ENCODE measurements at places on chromosomes 16 and 17.
A peak's percentile ranks its signal among the peaks of the same experiment; 100 is the strongest.

DNA sequence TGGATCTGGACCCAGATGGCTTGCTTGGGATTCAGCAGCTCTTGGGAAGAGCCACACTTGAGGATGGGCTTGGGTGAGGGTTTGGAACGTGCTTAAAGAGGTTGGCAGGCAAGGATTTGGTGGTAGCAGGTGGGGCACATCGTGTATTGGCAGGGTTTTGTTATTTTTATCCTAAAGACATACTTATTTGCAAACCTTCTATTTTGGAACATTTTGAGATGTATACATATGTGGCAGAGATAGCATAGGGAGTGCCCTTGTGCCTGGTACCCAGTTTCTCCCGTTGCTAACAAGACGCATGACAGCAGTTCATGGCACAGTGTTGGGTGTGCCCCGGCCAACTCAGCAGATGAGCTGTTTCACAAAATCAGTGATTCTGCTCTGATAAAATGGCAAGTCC lies 9.1 kb downstream of the BANP start:
- DNase-seq: no peak

DNA sequence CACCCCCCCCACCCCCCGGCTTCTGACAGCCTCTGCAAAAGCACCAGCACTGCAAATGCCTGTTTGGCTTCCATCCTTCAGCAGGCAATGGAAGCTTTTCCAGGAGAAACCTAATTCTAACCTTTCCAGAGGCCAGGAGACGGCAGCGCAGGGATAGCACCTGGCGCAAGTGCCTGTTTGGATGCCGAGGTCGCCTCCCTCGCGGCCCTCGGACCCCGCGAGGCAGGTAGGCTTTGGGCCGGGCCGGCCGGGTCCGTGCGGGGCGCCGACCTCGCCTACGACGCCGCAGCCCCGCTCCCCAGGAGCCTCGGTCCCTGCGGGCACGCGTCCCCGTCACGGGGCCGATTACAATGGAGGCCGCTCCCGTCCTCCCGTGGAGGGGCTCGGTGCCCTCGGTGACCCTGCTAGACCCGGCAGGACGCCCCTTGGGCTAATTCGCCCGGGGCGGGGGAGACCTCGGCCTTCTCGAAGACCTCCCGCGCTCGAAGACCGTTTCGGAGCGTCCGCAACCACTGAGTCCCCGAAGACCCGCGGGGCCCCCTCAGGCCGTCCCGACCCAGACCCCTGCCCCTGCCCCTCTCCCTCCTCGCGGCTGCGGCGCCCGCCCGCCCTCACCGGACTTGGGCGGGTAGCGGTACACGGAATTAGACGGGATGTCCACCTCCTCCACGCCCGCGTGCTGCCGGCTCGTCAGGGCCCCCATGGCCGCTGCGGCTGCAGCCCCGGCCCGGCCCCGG lies 587 bp downstream of the RNF157 start:
- DNase-seq: no peak

DNA sequence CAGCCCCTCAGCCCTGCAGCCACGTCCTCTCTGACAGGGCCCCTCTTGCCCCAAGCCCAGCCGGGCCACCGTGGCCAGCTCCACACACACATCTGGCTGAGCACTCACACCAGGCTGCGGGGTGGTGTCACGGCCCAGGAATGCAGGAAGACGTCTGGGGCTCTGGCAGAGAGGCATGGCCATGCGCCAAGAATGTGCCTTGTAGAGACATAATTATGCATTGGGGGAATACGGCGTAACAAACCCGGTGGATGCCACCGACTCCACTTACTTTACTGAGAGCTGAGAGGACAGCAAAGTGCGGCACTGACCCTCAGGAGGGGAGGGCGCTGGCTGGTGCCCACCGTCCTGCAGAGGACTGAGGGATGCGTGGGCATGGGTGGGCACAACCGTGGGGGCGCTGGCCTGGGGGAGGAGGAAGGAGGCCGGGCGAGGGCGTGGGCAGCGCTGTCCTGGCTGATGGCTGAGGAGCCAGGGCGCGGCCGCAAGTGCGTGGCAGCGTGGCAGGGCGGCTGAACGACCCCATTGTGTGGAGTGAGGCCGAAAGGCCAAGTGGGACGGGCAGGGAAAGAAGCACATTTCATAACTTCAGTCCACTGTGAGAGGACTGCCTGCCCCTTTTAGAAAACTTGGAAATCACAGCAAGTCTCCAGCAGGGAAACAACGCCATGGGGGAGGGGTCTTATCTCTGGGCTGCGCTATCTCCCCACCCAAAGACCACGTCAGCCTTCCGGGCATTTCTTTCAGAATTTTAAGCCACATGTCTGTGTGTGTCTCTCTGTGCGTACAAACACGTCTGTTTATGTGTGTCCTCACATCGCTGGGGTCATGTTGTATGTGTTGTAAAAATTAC lies 30.6 kb downstream of the METRNL start:
- no peak for DNase-seq

- no peak for DNase-seq
Measured at GRCh38 chr16:28310796-28311195, 18.5 kb downstream of the SBK1 start.

- no peak for DNase-seq
Measured at GRCh38 chr16:81014672-81015071, 7.7 kb downstream of the CENPN start.

- no peak for DNase-seq
Measured at GRCh38 chr17:79356839-79357447, 253.9 kb downstream of the RBFOX3 start.

DNA sequence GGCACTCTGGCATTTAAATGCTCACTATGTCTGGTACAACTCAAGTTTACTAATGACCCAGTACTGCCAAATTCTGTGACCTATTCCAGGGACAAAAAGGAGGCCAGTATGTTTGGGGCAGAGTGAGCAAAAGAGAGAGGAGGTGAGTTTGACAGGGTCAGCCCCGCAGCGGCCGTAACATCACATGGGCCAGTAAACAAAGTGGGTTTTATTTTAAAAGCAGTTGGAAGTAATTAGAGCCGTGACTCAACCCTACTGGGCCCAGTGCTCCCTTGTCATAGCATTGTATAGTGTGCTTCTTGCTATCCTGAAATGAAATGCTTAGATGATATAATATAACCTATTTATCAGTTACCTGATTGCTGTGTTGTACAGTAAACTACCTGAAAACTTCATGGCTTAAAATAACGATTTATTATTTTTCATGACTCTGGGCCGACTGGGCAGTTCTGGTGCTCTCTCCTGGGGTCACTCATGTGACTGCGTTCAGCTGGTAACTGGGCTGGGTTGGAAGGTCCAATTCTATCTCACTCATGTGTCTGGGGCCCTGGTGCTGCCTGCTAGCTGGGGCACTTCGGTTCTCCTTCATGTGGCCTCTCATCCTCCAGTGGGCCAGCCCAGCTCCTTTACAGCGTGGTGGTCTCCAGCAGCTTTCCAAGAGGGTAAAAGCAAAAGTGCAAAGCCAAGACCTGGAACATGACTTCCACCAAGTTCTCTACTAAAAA lies 27.4 kb downstream of the IQCK start:
- DNase-seq: no peak

DNA sequence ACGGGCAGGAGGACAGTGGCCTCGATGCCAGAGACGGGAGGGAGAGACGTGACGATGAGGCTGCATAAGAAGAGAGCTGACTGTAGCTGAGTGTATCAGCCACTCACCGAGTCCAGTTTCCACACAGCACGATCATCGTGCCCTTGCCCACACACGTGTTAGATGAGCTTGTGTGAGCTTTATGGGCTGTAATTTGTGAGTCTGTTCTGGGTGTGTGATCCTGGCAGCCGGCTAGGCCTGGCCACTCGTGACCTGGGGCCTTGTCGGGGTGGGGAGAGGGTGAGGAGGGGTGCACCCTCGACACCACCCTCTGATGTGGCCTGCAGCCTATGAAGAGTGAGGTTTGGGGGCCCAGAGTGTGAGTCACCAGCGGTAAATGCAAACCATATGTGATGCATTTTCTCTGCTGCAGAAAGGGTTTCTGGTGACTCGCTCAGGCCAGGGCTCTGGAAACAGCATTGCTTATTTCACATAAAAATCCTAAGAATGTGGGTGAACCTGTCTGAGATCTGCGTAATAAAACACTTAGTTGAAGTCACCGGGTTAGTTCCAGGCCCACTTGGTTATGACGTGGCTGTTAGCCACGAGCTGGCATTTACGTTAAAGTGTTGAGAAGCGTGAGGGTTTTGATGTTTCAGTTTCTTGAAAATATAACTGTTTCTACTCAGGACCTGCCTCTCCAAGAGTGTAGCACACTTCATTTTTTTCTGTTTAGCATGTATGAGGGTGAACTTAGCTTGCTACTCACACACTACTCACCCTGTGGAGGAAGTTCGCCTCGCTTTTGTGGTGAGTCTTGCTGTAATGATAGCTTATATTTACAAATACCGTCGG lies 4.2 kb downstream of the METRNL start:
- DNase-seq: peak; percentile 53

DNA sequence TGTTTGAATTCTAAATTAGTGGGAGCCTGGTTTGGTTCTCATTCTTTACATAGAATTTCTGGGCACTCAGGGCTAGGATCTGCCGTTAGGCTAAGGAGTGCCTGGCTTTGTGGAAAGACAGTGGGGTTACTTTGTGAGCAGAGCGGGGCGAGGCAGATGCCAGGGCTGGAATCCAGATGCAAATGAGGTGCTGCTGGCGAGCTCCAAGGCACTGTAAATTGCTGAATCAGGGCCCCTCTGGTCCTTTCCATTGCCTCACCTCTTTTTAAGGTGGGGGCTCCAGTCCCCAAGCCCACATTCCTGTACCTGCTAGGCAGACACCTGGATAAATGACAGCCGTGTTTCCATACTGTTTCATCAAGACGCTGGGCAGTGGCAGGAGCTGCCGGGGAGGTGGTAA lies 33.8 kb downstream of the PIPOX start:
- DNase-seq: no peak

DNA sequence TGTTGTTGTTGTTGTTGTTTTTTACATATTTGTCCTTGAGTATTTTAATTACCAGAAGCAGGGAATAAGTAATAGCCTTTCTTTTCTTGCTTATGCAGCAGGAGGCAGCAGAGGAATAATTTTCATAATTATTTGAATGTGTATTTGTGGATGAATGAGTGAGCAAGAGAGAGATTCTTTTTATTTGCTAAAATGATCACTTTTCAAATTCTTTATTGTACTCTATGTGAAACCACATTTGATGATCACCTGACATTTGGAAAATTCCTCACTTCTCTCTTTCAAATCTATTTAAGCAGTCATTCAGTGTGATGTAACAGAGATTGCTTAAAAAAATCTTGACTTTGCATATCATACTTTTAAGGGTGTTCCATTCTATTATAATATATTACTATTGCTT lies 223.6 kb downstream of the BCAS3 start:
- DNase-seq: no peak

GRCh38 chr17:1294157-1294717 lies 14.8 kb downstream of the TRARG1 start:
- DNase-seq: peak; percentile 53

GRCh38 chr17:60993497-60993896 lies 315.8 kb downstream of the BCAS3 start:
- DNase-seq: no peak

GRCh38 chr17:79049821-79050220 lies 24.8 kb upstream of the ENGASE start:
- no peak for DNase-seq

DNA sequence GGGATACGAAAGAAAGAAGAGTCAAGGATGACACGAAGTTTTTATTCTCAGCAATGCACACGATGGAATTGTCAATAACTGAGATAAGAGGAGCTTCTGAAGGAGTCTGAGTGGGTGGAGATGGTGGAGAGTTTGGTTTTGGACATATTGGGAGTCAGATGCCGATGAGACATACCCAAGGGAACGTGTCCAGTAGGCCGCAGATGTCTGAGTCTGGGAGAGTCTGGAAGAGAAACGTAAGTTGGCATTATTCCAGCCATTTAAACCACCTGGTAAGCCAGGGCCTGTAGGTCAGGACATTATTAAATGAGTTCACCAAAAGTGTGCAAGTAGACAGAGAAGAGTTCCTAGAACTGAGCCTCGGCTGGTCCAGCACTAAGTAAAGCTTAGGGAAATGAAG lies 478.3 kb upstream of the CDH5 start:
- DNase-seq: no peak

- no peak for DNase-seq
Measured at GRCh38 chr17:50484386-50485155, 5.9 kb downstream of the RSAD1 start.

DNA sequence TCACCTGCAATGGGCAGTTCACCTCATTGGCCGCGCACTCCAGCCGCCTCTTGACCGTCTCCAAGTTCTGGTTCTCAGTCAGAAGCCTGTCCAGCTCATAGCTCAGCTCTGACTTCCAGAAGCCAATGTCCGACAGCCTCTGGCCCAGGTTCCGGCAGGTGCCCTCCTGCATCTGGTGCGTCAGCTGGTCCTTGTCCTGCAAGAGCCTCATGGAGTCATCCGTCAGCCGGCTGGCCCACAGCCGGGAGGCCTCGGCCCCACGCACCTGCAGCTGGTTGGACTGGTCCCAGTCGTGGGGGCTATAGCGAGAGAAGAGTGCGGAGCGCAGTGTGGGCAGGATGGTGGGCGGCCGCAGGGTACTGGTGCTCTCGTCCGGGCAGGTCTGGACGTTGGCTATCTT lies 424 bp downstream of the TEKT5 start:
- DNase-seq: no peak

- DNase-seq: no peak
Measured at GRCh38 chr16:85503679-85504231, 109.4 kb upstream of the GSE1 start.

- no peak for DNase-seq
Measured at GRCh38 chr17:3888343-3889171, 4.3 kb downstream of the CAMKK1 start.

DNA sequence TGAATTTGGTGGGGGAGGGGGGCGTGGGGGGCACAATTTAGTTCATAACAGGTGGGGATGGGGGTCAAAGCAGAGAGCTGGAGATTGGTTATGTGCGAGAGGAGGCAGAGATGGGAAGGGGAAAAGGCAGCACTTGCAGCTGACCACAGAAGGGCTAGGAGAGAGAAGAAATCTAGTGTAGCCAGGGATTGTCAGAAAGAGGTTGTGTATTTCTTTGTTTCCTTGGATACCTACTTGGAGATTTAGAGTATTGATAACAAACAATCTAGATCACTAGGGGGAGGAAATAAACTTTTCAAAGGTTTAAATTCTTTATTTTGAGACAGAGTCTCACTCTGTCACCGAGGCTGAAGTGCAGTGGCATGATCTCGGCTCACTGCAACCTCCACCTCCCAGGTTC lies 47.1 kb upstream of the YPEL2 start:
- DNase-seq: no peak

GRCh38 chr17:6506679-6507231 lies 49.6 kb downstream of the PITPNM3 start:
- DNase-seq: no peak

DNA sequence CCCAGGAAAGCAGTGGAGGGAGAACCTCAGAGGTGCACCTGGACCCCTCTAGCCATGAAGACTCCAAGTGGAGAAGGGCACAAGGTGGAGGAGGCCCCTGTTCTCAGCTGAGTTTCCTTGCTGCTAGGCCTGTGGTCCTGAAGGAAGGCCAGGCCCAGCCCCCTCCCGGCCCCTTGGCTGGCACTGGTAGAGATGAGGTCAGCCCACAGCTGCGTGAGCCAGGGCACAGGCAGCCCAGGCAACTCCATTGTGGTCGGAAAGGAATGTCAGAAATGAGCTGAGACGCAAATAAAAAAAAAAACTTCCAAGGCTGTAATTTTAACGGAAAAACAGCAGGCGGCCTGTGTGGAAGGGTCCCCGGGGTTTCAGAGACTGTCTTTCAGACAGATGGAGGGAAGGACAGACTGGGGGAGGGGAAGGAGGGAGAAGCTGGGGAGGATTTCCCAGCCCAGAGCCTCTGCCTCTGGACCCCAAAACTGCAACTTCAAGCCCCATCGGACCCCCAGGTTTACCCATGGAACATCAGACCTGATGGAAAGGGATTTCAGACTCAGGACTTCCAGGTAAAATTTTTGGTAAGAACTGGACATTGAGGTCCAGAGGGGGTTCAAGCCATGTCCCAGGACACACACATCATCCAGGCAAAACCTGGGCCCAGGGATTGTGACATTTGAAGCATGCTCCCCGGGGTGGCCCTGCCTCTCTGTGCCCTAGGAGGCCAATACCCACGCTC lies 25.6 kb upstream of the MRPS23 start:
- no peak for DNase-seq

All from activated T-cell treated with anti-CD3 and anti-CD28 coated beads for 24 hours (primary cell).